NCI-H1930 (cell line): ENCODE measurements at places on chromosomes 2 and 18.

DNA sequence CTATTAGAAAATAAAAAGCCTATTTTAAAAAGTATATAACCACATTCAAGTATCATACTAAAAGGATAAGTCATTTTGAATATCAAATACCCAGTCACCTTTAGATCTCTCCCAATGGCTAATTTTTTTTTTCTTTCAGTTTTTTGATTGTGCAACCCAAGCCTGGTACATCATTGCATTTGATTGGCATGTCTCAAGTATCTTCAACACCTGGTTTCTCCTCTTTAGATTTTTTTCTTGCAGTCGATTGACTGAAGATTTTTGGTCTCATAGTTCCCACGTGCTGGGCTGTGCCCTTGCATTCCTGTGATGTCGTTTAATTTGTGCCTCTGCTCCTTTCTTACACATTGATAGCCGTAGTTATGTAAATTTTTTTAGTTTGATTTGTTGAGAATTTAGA, 40.7 kb downstream of the ATIC start:
- DNase-seq, result no peak

GRCh38 chr2:241223211-241224017, 34.9 kb downstream of the ANO7 start:
- no peak for DNase-seq

DNA sequence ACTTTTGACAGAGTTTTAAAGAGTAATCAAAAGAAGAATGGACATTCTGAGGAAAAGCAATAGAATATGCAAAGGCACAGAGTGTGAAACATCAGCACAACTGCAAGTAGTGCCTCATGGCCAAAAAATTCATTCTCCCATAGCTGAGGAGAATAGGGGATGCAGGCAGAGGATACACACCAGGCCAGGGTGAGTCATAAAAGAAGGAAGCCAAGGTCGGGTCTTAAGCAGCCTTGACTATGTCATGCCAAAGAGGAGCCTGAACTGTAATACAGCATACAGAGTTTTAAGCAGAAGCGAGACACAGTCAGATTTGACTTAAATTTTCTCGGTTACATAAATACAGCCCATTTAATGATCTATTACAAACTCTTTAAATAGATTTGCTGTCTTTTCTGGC, 165.0 kb downstream of the LNPK start:
- no peak for DNase-seq

DNA sequence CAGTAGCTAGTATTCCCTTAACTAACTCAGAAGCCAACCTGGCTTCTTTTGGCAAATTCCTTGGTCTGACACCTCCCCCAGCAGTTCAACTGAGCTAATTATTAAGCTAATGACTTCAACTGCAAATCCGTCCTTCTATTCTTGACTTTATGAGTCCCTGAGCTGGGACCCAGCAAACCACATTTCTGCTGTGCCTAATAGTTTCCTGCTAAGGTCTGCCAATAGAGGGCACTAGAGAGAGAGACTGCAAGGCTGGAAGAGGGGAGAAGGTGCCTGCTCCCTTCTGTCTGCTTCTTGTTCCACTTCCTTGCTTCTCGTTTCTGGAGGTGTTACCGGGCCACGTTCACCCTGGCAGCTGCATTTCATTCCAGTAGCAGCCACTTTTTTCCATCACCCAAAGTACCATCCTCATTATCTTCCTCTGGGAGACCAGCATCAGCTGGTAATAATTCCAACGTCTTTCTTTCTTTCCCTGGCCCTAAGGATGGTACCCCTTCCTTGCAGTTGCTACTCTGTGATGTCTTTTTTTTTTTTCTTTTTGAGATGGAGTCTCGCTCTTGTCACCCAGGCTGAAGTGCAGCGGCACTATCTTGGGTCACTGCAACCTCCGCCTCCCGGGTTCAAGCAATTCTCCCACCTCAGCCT, 352.0 kb downstream of the TNS1 start:
- DNase-seq, result peak; percentile 50

GRCh38 chr18:53754154-53754553, 470.3 kb downstream of the MBD2 start:
- DNase-seq, result no peak

- no peak for DNase-seq
These were observed 248.6 kb downstream of the CYP26B1 start for GRCh38 chr2:71898851-71899681.

GRCh38 chr2:17879913-17880274, 1.4 kb downstream of the KCNS3 start:
- DNase-seq, result no peak
